Eye (tissue), 1 donor: ENCODE measurements at places on chromosomes 16 and 17.

DNA sequence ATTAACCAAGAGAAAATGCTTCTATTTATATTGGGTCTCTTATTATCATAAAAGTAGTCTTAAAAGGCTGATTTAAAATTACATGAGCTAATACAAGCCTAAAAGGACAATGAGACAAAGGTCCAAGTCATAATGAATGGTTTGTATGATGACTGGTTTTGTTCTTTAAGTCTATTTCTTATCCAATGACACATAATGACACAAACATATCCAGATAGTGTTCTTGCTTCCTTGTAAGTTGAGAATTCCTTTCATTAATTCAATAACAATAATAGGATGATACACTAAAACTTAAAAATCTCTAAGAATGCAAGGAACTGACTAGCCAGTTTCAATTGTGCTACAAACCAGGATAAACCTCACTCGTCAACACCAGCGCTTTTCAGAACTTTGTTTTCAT lies 244.1 kb downstream of the CEP112 start:
- no peak for DNase-seq

DNA sequence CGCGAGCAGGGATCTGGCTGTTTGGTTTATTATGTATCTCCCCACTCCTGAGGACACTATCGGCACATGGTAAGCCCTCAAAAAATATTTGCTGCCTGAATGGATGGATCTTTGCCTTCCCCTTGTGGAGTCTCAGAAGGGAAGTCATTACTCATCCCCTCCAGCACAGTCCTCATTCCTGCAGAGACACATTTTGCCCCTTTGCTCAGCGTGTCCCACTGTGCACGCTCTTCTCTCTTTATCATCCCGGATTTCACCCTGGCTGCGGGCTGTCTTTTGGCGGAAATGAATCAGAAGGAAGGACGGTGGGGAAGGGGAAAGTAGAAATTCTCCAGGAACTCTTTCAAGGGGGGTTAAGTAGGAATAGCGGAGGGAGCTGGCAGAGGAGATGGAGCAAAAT lies 125.2 kb upstream of the CDC42EP4 start:
- DNase-seq, result no peak

GRCh38 chr16:86018941-86019340 lies 120.0 kb downstream of the IRF8 start:
- DNase-seq, result no peak

GRCh38 chr16:19972111-19972510 lies 87.5 kb upstream of the GPRC5B start:
- DNase-seq, result no peak

DNA sequence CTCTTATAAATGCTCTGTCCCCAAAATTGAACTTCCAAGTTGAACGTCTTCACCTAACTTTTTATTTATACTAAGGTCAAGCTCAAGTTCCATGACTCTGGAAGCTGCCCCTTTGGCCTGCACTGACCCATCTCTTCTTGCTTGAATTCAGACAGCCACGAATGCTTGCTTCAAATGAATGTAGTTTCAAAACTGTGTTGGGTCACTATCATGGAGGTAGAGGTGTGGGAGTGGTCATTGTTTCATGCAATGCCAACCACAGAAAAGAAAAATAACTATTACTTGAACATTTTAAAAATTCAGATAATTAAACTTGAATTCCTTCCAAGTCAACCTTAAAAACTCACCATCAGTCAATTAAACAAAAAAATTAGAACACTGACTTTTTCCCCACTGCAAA lies 2.5 kb downstream of the ITFG1 start:
- DNase-seq, result no peak

DNA sequence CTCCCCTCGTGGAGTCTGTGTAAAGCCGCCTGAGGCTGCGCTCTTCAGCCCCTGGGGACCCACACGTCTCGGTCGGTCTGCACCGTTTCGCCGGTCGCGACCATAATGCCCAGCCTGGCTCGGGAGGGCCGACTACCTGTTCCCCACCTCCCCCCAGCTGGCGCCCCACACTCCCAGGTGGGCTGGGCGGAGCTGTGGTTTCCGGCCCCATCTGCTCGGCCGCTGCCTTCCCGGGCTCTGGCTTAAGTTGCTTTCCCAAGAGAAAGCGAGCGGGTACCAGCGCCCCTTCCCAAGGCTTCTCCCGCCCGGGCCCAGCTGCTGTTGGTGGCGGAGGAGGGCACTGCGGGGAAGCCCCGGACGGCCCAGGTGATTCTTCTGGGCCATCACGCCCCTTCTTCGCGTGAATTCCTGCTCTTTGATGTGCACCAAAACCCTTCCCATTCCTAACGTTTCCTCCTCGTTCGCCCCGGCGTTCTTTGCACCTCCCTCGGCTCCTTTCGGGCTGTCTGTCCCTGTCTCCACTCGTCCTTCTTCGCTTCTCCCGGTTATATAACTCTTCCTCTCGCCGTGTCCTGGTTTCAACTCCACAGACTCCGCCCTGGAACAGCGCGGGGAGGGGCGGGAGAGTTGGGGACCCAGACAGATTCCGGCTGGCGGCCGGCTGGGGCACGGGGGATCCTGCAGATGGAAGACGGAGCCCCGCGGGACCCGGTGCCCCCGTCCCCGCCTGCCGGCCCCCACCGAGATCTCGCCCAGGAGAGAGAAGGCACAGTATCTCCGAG lies 2.0 kb downstream of the KDM6B start:
- DNase-seq, result peak; percentile 86

GRCh38 chr16:49724774-49725173 lies 131.1 kb downstream of the ZNF423 start:
- no peak for DNase-seq

- no peak for DNase-seq
These were observed 77.1 kb upstream of the SALL1 start for GRCh38 chr16:51228097-51228659.

DNA sequence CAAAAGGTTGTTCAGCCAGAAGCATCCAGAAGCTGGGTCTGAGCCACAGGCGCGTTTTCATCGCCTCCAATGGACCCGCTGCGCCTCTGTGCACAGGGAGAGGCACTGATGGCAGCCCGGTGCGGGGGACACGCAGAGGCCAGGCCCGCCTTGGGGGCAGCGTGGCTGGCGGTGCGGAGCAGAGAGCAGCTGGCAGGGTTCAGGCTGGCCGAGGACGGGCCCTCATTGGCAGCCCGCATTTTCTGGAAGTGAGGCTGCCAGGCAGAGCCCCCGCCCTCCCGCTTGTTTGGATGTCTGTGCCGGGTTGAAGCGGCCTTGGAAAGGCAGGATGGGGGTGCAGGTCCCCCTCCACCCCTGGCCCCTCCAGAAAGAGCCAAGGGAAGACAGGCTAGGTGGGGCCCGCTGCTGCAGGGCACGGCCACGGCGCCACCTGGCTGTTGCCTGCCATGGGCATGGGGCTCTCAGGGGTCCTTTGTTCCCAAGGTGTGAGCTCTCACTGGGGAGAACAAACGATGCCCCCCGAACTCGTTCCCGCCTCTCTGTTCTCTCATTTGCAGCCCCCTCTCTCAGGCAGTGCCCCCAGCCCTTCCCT lies 18.8 kb downstream of the GSE1 start:
- no peak for DNase-seq

- DNase-seq, result no peak
These were observed 40.1 kb downstream of the CMC2 start for GRCh38 chr16:80966617-80967016.

DNA sequence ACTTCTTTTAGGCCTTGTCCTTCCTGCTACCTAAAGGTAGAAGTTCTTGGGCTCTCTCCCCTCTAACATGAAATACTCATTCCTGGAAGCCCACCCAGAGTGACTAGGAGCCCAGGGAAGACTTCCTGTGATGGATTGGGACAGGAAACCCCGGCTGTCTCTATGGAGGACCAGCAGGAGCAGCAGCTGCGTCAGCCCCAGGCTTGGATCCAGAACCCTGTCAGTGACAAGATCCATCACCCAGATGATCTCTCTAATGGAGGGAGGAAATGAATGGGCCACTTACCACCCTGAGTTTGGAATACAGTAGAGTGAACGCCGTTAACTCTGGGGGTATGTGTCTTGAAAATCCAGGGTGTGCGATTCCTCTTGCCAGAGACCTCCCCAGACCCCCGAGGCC lies 195.7 kb upstream of the WSCD1 start:
- no peak for DNase-seq

- DNase-seq, result no peak
These were observed 8.8 kb downstream of the XYLT2 start for GRCh38 chr17:50354776-50355175.

DNA sequence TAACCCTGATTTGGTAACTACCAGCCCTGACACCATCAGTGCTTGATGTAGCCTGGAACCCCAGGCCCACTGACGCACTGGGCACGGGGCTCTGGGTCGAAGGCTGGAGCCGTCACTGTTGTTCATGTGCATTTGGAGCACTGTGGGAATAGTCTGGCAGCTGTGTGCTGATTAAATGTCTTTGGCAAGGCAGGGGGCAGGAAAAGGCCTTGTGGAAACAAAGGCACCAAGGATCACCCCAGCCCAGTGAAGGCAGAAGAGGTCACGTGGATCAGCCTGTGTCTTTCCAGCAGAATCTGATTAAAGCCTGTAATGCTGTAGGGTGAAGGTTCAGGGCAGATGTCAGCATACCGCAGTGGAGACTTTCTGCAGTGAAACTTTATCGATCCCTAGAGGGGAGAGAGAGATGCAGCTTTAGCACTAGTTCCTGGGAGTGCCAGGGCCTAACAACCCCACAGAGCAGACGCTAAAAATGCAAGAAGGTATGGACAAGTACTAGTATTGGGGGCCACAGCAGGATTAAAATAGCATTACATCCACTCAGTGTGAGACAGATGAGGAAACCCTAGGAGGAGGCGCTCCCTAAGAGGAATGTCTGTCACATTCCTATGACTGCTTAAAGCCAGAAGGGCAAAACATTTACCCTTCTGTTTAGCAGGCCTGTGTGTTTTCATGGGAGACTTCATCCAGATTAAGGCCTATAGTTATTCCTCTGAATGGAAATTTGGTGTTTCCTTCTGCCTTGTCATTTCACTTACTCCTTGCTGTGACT lies 9.7 kb downstream of the ZNHIT3 start:
- no peak for DNase-seq

DNA sequence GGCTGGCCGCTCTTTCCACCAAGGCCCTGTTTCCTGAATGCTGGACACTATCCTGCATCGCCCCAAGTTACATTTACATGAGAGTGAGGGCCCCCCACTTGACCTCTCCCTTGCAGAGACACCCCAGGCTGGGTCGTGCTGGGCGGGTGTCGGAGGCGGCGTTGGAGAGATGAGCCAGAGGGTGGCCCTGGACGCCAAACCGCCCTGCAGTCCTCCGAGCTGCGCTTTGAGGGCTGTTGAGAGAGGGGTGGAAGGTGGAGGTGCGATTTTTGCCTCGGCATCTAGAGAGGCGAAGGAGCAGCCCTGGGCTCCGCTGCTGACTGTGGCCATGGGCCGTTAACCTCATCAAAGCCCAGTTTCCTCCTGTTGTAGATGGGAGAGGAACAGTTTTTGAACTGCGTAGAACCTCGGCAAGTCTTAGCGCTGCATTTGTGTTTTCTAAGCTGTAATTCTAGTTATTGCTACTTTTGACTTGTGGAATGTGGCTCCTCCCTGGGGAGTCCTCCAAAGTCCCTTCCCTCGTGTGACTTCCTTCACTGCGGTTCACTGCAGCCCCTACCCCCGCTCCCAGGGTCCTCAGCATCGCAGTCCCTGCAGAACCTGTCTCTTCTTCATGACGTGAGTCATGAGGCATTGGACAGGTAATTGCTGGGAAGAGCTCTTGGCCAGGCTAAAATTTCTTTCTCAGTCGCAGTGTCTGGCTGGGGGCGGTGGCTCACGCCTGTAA lies 986 bp upstream of the ELOB start:
- DNase-seq, result no peak

GRCh38 chr16:46908540-46909372 lies 24.6 kb downstream of the GPT2 start:
- DNase-seq, result peak; percentile 91

GRCh38 chr16:2242598-2242997 lies 6.4 kb downstream of the DNASE1L2 start:
- DNase-seq, result no peak

DNA sequence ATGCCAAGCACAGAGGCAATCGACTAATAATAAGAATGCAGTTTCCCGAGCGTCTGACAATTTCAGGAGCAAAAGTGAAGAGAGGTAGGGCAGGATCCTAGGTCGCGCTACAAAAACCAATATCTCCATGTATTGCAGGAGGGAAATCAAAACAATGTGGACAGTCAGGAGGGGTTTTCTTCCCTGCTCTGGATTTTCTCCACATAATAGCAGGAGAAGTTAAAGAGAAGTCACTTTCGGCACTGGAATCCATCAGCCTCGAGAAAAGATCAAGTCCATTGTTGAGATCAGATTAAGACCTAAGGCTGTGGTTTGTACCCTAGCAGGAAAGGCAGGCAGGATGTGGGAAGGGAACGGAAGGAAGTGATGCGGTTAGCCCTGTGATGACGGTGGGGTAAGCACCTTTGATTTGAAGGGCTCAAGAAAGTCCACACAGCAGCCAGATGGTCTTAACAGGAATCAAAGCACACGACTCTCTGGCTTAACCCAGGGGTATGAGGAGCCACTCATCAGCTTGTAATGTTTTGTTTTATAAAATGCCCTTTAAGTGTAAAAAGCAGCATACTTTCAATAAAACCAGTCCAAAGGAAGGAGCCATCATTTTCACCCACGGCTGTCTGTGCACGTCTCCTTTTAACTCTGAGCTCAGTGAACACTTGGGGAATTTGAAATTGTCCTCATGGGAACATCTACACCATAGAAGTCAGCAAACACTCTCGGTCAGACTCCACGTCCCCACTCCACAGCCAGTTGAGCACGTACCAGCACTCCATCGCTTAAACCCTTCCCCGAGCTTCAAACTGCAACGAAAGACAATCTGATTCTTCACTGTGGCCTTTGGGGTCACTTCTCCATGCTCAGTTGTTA lies 15.8 kb upstream of the AKTIP start:
- no peak for DNase-seq

GRCh38 chr17:47870056-47870455 lies 19.1 kb upstream of the SP6 start:
- DNase-seq, result no peak

DNA sequence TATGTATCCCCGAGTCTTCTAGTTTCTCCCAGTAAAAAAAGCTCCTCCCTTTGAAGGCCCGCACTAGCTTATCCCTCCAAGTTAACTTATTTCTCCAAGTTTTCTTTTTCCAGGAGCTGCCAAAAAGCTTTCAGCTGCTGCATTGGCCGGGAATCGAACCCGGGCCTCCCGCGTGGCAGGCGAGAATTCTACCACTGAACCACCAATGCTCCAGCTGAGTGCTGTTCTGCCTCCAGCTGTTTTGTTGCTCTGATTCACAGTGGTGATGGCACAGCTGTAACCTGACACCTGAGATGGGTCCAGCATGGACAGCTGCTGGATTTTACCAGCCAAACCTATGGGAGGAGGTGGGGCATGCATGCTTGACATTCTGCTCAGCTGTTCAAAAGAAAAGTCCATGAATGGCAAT lies 22.1 kb downstream of the VAC14 start:
- peak; percentile 85 for DNase-seq
